Mucosa of descending colon (tissue), 3 donors: ENCODE measurements at places on chromosomes 5 and 9.

- no peak for DNase-seq
Observed at GRCh38 chr5:55934720-55935119, 60.0 kb downstream of the IL6ST start.

GRCh38 chr9:22395687-22396141 is 50.9 kb upstream of the DMRTA1 start:
- DNase-seq, result no peak

DNA sequence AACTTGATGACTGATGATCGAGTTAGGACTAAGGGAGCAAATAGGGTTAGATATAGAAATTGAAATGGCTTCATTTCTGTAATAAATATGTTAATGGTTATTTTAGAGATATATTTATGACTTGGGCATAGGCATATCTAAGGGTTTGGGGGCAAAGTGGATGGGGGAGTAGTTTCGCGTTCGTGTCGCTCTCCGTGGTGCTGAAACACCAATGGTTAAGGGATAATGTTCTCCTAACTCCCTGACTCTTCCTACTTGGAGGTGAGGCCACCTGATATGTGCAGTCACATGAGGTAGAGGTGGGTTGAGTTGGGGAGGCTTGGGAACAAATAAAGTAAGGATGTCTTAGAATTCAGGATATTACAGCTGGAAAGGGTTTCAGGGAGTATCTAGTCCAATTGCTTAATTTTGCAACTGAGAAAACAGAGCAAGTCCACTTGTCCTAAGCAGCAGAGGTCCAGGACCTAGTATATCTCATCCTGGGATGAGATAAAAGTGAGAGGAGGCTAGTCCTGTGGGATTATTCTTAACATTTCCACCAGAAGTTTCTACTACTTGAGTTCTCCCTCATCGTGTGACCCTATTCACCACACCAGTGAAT is 44.0 kb upstream of the MAP1B start:
- peak; percentile 17 for DNase-seq

DNA sequence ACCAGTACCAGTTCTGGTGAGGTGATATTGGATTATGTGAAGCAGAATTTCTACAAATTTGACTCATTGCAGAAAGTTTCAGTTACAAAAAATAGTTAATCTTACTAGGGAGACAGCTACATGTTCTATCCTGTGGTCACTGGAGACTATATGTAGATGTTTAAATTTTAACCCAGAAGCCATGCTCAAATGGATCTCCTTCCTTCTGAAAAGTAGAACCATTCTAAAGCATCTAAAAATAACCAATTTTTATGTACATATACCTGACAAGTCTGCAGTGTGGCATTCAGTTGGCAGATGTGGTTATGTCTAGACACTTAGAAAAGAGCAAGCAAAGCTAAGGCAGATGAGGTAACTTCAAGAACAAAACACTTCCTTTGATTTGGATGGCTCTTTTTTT is 65.5 kb upstream of the POU4F3 start:
- DNase-seq, result no peak

DNA sequence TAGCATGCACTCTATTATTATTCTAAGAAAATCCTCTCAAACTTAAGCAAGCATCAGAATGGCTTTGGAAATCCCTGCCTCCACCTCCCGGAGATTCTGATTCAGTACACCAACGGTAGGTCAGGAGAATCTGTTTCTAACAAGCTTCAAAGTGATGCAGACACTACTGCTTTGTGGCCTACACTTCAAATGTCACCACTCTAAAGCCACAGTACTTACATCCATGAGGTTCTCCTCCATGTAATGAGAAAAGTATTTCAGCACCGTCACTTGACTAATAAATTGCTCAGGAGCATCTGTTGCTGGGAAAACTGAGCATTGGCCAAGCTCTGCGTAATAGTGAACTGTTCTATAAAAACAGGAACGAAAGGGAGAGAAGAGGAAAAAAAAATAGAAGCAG is 4.8 kb downstream of the PLK2 start:
- DNase-seq, result no peak

GRCh38 chr5:151448038-151448985 is 909 bp downstream of the SLC36A1 start:
- no peak for DNase-seq

- DNase-seq, result no peak
Observed at GRCh38 chr5:88657906-88658775, 224.8 kb downstream of the MEF2C start.

- DNase-seq, result no peak
Observed at GRCh38 chr5:119743927-119744326, 114.6 kb downstream of the FAM170A start.

- no peak for DNase-seq
Observed at GRCh38 chr5:81630684-81631083, 120.2 kb downstream of the SSBP2 start.

DNA sequence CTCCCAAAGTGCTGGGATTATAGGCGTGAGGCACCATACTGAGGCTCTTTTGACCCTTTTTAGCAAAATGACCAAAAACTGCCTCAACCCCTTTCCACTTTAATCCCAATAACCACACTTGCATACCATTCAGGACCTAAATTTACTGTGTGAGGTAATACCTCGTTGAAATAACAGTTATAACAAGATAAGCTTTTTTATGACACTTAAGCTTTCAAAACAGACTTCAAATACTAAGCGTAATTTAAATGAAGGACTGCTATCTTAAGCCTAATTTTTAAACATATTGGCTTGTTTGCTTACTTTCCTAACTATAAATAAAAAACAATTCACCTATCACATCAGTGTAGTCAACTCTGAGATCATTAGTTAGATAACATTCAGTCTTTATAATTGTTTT is 37.8 kb downstream of the PWWP2A start:
- no peak for DNase-seq

- DNase-seq, result no peak
Observed at GRCh38 chr9:126109575-126109974, 217.1 kb upstream of the MVB12B start.

DNA sequence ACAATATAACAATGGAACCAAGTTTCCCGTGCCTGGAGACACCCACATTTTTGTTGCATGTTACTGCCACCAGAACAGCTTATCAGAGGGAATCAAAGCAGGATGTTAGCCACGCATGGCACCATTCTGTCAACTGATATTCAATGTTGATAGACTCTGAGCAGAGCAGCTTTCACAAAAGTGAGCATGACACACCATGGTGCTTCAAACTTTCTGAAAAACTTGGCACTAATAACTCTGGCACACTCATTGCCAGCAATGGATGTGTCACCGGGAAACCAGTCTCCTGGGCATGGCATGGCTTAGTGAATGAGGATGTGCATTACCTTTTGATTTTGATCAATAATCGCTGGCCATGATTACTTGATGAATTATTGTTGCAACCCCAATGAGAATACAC is 19.7 kb downstream of the NIPSNAP3B start:
- no peak for DNase-seq

DNA sequence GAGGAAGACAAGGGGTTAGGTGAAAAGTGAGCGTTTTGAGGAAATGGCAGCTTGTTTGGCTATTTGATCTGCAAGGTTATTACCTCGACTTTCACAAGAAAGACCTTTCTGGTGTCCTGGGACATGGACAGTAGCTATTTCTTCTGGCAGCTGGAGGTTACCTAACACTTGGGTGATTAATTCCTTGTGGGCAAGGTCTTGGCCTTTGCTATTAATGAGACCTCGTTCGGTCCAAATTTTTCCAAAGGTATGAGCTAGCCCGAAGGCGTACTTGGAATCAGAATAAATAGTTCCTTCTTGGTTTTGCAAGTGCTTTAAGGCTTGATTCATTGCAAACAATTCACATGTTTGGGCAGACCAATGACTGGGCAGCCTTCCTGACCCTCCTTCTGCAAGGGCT is 4.9 kb downstream of the GTF3C5 start:
- no peak for DNase-seq

GRCh38 chr9:113543982-113544303 is 80.4 kb downstream of the RGS3 start:
- DNase-seq, result no peak
